ENCODE measurements at places on chromosomes 4 and X. TPM values are rescaled to one million over a fixed set of nuclear protein-coding genes. Genes with fewer than 3 reads are reported as not detected.

The FREM3 gene
- not detected for total RNA-seq

The ERCC6L gene
- total RNA-seq = 0.20 TPM

The TBC1D8B gene
- total RNA-seq = 9.2 TPM

The CXCL10 gene
- not detected for total RNA-seq

The FGFBP2 gene
- 1.3 TPM for total RNA-seq

The PPAT gene
- 8.9 TPM for total RNA-seq

The FAM184B gene
- total RNA-seq = not detected

The TKTL2 gene
- total RNA-seq = not detected

The RIPPLY1 gene
- not detected for total RNA-seq

The TCEAL5 gene
- not detected for total RNA-seq

The VCX gene
- not detected for total RNA-seq

The CSAG3 gene
- total RNA-seq = not detected

The TEX13C gene
- not detected for total RNA-seq

The RASSF6 gene
- not detected for total RNA-seq

The FAAH2 gene
- total RNA-seq = not detected

The KLKB1 gene
- total RNA-seq = 0.31 TPM

The RPS6KA6 gene
- 5.8 TPM for total RNA-seq

The XPNPEP2 gene
- 86.4 TPM for total RNA-seq

The NDNF gene
- total RNA-seq = 0.12 TPM

The NCAPG gene
- 2.3 TPM for total RNA-seq

The RASL11B gene
- total RNA-seq = 0.54 TPM

The GAGE1 gene
- total RNA-seq = not detected

The IGSF1 gene
- 0.05 TPM for total RNA-seq

The UGT2B11 gene
- not detected for total RNA-seq

The RAB41 gene
- total RNA-seq = not detected

The KLB gene
- total RNA-seq = 0.05 TPM

The BEND4 gene
- total RNA-seq = not detected

The FAM53A gene
- total RNA-seq = 2.9 TPM

The ADRA2C gene
- not detected for total RNA-seq

The CNGA1 gene
- not detected for total RNA-seq

The CFI gene
- 21.2 TPM for total RNA-seq

The DDX60 gene
- 13.3 TPM for total RNA-seq

The CFAP299 gene
- not detected for total RNA-seq

The KLF8 gene
- total RNA-seq = 2.4 TPM

The MAGEA2 gene
- total RNA-seq = not detected

The GCNA gene
- total RNA-seq = 5.6 TPM

The GYG2 gene
- total RNA-seq = 2.5 TPM

The TEX13A gene
- not detected for total RNA-seq

The KDR gene
- total RNA-seq = 6.9 TPM

The PRR27 gene
- not detected for total RNA-seq

The AGTR2 gene
- not detected for total RNA-seq

The NHSL2 gene
- total RNA-seq = 1.8 TPM

The TBCK gene
- 28.1 TPM for total RNA-seq

Data from cardiac ventricle fibroblast (primary cell).